ENCODE measurements at places on chromosomes 12 and 14.

- no peak for DNase-seq
Measured at GRCh38 chr12:114902665-114903064, 218.7 kb upstream of the TBX3 start.

GRCh38 chr12:22248571-22249115, 85.9 kb downstream of the ST8SIA1 start:
- DNase-seq, result no peak

DNA sequence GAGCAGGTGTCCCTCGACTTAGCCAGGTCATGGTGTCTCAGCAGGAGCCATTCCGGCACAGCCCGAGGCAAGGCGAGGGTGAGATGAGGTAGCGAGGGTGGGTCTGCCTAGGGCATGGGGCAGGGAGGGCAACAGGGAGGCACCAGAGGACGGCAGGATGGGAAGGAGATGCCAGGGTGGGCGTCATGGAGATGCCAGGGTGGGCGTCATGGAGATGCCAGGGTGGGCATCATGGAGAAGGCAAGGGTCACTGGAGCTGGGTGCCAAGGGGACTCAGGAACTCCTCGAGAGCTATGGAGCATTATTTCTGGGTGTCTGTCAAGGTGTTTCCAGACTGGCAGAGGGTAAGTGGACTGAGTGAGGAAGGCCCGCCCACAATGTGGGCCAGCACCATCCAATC, 7.4 kb downstream of the DEGS2 start:
- DNase-seq, result no peak

- DNase-seq, result peak; percentile 55
Measured at GRCh38 chr14:95359994-95360826, 40.5 kb upstream of the CLMN start.

DNA sequence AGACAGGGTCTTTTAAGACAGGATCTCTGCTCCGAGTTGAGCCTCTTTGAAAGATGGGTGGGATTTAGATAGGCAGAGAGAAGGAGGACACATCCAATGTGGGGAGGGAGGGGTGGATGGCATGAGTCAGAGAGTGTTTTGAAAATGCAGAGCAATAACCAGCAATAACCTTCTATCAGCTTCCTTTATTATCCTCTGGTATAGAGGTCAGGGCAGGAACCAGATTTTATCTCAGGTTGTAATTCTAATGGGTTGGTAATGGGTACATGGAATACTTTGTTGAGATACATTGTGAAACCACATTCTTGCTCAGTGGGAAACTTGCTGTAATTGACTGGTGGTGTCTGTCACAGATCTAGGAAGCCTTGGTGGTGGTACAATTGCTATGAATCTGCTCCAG, 37.6 kb upstream of the CCDC63 start:
- no peak for DNase-seq

- peak; percentile 25 for DNase-seq
Measured at GRCh38 chr12:50986966-50987737, 34.8 kb downstream of the HIGD1C start.

DNA sequence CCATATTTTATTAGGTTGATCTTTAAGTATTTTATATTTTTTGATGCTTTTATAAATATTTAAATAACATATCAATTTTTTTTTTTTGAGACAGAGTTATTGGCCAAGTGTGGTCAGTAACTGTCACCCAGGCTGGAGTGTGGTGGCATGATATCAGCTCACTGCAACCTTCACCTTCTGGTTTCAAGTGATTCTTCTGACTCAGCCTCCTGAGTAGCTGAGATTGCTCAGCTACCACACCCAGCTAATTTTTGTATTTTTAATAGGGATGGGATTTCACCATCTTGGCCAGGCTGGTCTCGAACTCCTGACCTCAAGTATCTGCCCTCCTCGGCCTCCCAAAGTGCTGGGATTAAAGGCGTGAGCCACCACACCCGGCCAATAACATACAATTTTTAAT, 71.1 kb downstream of the FUT8 start:
- no peak for DNase-seq

- no peak for DNase-seq
Measured at GRCh38 chr14:42884100-42884499, 1277.4 kb downstream of the LRFN5 start.

DNA sequence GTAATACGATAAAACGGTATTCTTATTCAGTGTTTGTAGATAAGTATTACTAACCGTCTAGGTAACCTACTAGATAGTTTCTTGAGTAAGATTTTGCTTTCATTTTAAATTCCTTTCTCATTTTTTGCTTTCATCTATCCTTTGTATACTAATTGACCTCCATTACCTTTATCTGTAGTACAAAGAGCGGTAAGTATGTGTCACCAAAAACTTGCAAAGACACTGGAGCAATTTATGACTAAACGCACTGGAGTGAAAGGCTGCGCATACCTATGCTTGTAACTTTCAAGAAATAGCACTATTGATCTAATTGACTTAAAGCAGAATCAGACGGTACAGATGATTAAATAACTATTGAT, 1.7 kb downstream of the ARHGAP5 start:
- DNase-seq, result no peak

DNA sequence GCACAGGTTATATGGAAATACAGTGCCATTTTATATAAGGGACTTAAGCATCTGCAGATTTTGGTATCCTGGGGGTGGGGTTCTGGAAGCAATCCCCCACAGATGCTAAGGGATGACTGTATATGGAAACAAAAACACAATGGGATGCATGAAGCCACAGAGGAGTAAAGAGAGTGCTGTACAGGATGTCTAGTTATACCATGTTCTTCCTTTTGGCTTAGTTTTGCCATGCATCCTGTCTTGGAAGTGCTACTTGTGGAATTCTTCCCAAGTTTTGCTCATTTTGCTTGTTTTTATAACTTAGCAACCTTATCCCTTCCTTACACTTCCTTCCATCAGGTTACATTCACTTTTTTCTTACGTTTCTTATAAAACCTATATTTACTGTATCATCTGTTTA, 55.6 kb downstream of the TRMT5 start:
- DNase-seq, result no peak

- DNase-seq, result peak; percentile 82
Measured at GRCh38 chr14:99605299-99605961, 1.4 kb upstream of the CCDC85C start.

DNA sequence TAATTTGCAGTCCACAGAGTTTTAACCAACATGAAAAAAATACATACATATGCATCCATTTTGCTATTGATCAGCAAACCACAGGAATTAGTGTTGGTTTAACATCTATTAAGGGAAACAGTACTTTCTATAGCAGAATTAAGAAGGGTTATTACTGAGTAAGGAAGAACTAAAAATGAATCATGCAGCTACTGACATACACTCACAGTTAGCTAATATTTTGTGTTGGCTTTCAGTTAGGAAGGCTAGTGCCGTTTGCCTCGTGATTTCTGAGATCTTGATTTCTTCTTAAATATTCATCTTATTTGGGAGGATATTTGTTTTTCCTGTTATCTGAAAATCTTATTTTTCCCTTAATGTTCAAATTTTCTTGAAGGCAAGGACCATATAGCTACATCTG, 423.4 kb downstream of the NOVA1 start:
- no peak for DNase-seq

DNA sequence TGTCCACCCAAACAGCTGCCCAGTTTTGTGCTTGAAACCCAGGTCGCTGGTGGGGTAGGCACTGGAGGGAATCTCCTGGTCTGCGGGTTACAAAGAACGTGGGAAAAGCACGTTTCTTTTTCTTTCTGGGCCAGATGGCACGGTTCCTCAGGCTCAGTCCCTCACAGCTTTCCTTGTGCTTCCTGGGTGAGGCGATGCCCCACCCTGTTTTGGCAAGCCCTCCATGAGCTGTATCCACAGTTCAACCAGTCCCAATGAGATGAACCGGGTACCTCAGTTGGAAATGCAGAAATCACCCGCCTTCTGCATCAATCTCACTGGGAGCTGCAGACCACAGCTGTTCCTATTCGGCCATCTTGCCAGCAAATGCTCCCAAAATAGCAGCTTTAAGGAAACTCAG, 51.4 kb upstream of the TMTC2 start:
- no peak for DNase-seq

- no peak for DNase-seq
Measured at GRCh38 chr12:116739381-116739887, 1.3 kb downstream of the RNFT2 start.

DNA sequence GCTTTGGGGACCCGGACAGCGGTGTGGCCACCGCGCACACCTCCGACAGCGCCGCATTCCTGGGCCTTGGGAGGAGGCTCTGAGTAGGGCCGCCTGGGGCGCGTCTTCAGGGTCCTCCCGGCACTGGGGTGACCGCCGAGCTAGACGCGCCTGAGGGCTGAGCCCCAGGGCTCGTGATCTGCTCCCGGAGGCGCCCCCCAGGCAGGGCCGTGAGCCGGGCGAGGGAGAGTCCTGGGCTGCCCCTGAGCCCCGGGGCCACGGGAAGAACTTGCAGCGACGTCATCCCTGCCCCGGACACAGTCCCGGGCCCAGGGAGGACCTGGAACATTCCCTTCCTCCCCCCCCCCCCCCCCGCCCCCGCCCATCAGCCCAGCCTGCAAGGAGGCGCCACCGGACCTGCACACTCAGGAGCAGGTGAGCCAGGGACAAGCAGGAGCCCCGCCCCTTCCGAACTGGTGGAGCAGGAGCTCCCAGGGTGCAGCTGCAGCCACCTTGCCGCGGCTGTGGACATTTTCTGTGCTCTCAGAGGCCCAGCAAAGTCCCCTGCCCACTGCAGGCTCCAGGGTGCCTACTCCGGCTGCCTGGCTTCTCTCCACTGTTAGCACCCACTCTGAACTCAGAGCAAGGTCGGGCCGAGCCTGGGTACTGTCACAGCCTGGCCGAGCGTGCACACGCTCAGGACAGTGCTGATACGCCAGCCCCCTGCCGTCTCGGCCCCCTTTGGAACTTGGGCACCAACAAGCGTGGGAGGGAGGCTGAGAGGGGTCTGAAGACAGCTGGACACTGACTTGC, 50.7 kb downstream of the A2M start:
- DNase-seq, result peak; percentile 38

GRCh38 chr12:113467142-113467501, 4.5 kb downstream of the LHX5 start:
- peak; percentile 37 for DNase-seq

- DNase-seq, result no peak
Measured at GRCh38 chr14:61498303-61498702, 176.9 kb downstream of the PRKCH start.

DNA sequence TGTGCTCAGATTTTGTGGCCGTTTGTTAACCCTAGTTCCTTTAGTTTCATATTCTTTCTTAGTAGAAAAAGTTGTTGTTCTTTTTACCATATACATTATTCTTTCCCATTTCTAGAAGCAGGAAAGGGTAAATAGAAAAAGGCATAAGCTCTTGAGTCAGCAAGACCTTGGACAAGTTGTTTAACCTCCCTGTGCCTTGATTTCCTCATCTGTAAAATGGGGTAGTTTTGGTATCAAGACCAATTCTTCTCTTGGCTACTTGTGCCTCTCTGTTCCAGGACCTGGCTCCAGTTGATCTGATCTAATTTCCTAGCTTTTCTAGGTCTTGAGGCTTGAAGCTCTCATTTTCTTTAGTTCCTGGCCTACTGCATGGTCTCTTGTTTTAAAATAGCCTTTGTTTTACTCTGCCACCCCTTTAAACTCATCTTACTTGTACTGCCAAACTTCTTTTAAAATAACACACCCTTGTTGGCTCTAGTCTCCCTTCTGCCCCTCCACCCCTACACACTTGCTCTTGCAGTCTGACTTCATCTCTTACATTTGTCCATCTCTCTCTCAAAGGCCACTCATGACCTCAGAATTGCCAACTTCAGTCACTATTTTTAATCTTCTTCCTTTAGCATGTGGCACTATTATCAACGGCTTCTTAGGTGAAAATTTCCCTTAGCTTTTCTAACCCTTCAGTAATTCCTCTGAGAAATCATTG, 143.7 kb downstream of the TTLL5 start:
- DNase-seq, result no peak

DNA sequence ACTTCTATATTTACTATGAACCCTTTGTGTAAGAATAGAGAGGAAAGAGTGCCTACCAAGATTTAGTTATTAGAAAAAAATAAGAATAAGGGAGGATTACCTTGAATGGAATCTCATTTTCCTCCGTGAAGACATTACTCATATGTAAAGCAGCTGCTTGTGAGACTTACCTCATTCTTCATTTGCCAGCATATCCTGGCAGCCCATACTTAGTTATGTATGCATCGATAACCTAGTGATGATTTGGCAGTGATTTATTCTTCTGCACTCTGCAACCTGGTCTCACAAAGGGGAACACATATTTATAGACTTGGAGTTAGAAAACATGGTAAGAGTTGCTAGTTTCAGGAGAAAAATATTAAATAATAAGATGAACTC, 56.8 kb downstream of the LRFN5 start:
- no peak for DNase-seq

GRCh38 chr14:39880106-39880695, 448.0 kb upstream of the FBXO33 start:
- DNase-seq, result no peak

DNA sequence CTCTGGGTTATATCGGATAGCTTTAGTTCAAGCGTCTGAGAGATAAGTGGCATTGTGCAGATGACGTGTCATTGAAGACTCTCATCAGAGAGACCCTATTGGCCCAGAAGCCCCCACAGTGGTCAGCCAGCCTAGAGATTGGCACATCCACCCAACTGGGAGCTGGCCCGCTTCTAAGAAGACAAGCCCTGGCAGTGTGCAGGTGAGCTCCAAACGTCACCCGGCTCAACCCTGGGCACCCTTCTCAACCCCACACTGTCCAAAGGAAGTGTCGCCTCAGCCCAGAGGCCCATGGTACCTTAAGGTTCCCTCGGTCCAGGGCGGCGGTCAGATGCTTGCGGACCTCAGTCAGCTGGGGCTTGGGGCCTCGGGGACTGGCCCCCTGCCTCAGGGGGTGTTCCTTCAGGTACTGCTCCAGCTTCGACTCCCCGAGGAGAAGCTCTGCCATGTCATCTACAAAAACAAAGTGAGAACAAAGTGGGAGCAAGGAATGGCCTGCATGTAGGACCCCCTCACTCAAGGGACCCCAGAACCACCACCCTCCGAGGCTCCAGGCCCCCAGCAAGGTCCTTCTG, 30.3 kb downstream of the TTC7B start:
- DNase-seq, result no peak

DNA sequence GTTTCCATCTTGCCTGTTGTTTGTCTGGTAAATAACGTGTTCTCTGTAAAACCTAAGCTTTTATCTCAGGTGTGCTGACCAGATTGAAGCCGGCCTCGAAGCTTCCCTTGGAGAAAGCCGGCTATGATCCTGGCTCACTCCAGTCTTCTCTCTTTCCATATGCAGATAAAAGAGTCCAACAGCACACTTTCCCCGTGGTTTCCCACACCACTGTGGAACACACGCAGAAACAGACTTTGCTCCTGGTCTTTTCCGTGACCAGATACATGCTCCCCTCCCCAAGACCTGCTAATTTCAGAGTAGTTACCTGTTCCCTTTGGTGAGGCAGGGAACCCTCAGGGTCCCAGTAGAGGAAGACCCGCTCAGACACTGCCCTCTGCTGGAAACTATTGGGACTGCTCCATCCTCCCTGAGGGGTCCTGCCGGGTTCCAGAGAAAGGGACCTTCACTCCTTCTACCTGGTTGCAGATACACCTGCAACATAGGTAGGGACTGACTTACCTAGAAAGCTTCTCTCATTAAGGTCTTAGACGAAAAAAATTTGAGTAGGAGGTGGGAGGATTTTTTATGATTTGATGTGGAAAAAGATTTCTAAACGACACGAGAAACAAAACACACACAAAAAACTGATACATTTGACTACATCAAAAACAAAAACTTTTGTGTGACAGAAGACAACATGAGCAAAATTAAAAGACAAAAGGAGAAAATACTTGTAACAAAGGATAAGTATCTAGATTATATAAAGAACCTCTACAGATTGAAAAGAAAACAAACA, 415.4 kb upstream of the CCDC196 start:
- DNase-seq, result peak; percentile 63

- DNase-seq, result no peak
Measured at GRCh38 chr12:701896-702539, 38.8 kb upstream of the NINJ2 start.

Measured in GM13976 (cell line).